ENCODE measurements at places on chromosomes 12 and 14.

- no peak for DNase-seq
These were observed 419.9 kb upstream of the ATP2B1 start for GRCh38 chr12:90128526-90128925.

DNA sequence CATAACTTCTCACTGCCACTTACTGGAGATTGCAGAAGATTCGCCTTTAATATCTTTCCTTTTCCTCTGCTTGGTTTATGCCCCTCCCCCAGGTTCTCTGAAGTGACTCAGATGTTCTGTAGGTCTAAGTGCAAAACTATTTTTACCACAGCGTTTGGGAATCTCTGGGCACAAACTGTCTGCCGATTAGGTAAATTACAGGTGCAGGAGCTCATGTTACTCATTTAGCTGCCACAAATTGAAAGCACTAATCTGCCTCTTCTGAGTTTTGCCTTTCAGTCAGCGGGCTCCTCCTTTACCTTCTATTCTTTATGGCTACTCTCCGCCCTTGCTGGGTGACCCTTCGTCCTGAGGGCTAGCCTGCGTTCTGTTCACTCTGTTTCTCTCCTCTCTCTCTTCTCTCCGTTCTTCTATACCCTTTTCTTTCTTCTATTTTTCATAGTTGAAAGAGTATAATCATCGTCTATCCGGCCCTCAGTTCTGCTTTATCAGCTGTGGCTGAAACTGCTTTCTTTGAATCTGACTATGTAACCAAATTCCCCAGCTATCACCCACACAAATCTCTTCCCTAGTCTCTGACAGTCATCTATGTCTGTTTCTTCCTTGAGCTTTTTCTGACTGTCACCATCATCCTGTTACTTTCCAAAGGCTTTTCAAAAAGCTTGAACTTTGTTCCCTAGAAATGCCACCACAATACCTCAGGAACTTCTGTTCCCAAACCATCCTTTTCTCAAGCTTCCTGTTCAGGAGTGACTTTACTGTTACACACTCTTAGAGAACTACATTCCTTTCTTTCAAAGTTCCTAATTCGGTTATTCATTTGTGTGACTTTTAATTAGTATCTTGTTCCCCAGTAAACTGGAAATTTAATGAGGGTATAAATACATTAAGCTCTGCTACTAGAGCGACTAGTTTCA lies 4.3 kb upstream of the MYF6 start:
- no peak for DNase-seq

- DNase-seq = no peak
These were observed 192.7 kb downstream of the BTG1 start for GRCh38 chr12:91952916-91953315.

- no peak for DNase-seq
These were observed 122.5 kb downstream of the PHLDA1 start for GRCh38 chr12:75908961-75909605.

DNA sequence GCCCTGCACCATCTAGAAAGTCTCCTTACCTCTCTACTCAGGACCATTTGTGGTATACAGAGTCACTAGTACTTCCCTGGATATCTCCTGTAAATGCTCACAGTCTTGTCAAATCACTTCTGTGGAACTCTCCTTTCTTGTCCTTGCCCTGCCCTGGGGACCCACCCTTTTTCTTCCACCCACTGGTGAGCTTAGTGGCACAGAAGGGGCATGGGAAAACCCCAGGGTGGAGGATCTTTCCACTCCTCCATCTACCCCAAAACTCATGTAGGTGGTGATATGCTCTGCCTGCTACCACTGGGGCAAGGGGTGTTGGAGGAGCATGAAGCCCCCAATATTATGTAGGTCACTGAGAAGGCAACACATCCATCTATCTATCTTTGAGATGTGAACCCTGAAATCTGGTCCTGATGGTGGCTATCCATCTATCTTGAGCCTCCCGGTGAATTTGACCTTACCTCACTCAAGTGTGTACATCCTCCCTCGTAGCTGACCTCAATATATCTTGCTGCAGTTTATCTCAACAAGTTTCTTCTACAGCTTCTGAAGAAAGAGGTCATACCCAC lies 943 bp downstream of the TESPA1 start:
- no peak for DNase-seq

DNA sequence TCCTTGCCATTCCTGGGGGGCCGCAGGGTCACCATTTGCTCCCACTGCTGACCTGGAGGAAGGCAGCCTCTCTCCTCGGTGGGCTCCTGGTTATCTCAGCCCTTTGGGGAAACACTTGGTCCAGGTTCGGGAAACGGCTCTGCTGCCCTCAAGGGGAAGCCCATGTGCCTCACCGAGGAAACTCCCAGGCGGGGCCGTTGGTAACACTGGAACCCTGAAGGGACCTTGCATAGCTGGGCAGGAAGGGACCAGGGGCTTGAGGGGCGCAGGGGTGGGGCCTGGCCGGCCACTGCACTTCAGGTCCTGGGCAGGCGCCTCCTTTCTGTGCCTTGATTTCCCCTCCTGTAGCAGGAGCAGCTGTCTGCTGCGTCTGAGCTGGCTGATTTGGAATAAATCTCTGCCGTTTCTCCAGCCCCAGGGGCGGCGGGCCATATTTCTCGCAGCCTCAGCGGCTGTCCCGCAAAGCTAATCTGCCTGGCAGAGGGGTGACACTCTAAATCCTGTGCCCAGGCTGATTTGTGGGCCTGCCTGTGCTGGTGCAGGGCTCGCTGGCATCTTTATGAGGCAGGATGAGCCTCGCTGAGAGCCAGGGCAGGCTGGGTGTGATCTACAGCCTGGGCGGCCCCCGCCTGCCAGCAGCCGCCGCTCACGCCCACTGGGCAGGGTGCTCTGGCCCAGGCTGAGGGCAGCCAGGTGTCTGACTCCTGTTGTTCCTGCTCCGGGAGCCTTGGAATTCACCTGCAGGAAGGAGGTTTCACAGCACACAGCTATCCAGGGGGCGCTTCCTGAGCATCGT lies 49.7 kb downstream of the KIF26A start:
- peak; percentile 78 for DNase-seq

- DNase-seq = peak; percentile 69
These were observed 42.4 kb upstream of the IGF1 start for GRCh38 chr12:102522768-102523167.

DNA sequence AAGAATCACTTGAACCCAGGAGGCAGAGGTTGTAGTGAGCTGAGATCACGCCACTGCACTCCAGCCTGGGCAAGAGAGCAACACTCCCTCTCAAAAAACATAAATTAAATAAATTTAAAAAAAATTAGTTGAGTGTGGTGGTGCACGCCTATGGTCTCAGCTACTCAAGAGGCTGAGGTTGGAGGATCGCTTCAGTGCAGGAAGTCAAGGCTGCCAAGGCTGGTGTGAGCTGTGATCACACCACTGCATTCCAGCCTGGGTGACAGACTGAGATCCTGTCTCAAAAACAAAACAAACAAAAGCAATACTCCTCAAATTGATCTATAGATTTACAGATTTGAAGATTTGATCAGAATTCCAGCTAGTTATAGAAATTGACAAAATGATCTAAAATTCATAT lies 92.7 kb upstream of the RESF1 start:
- no peak for DNase-seq

DNA sequence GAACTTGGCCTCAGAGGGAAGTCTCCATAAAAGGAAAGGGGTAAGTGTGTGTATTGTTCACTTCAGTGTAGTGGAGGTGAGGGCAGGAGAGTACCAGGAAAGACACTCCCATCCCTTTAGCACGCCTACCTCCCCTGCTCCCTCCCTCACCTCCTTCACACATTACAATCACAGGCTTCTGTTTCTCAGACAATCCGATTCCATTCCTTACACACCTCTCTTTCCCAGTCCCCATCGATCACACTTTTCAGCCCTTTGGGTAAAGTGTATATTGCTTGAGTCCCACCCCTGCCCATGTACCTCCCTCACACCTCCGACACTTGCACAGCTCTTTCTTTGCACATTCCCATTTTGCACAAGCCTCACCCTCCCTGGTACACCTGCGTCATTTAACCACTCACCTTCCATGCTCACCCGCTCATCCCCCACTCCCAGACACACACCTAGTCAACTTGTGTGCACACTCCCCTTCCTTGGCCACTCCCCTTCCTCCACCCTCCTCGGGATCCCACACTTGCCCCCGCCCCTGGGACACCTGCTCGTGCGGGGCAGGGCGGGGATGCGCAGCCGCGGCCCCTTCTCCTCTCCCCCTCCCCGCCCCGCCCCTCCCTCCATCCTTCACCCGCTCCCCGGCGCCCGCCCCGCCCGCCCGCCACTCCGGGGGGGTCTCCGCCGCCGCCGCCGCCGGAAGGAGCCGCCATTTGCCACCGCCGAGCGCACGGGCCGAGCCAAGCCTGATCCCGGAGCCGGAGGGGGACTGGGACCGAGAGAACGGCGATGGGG lies at the start of gene MARCHF9:
Gene MARCHF9 (plus strand): TSS at position 693 of the 783 bp plus-strand sequence. CDS start 426 bp downstream, outside the sequence.
- DNase-seq = peak; percentile 90

DNA sequence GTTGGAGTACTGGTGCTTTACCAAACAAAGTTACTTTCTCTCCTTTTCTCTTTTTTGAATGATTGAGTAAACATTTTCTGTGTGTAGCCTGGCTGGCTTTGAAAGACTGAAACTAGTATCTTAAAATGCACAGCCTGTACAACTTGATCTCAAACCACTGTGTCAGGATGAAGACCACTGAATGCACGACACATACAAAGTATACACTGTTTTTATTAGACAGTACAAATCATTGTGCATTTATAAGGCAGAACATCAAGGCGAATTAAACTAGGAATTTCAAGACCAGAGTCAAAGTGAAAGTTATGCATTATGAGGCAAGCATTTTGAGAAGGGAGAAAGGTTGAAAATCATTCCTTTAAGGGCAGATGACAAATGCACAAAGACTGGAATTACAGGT lies 59.0 kb downstream of the PIWIL1 start:
- DNase-seq = no peak

DNA sequence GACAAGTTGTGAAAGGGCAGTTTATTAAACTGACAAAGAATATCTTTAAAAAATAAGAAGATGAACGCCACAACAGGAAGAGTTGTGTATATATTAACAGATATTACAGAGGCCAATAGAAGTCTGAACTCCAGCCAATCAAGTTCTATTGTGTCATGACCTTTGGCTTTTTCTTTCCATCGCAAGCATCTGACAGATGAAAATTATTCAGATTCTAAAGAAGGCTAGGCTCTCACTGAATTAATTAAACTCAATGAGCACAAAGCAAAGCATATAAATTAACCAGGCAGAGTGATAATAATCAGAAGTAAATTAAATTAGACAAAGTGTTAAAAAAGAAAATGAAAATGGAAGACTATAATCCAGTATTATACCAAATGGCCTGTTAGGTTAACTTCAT lies 62.0 kb upstream of the PYGL start:
- DNase-seq = no peak

DNA sequence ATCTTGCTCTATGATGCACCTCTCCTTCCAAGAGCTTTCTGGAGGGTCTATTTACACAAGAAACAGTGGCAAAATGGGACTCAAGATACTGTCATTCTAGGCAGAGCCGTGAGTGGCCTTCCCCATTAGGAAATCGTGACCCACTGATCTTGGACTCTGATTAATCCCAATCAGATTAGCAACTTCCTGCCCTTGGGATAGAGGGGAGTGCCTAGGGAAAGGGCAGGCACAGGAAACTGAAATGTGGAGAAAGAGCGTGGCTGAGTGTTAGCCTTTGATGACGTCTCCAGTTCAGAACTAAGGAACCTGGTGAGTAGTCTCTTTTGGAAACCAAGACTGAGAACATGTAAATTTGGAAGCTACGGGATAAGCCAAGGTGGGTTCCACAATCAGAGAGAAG lies 76.1 kb downstream of the NUAK1 start:
- DNase-seq = no peak

DNA sequence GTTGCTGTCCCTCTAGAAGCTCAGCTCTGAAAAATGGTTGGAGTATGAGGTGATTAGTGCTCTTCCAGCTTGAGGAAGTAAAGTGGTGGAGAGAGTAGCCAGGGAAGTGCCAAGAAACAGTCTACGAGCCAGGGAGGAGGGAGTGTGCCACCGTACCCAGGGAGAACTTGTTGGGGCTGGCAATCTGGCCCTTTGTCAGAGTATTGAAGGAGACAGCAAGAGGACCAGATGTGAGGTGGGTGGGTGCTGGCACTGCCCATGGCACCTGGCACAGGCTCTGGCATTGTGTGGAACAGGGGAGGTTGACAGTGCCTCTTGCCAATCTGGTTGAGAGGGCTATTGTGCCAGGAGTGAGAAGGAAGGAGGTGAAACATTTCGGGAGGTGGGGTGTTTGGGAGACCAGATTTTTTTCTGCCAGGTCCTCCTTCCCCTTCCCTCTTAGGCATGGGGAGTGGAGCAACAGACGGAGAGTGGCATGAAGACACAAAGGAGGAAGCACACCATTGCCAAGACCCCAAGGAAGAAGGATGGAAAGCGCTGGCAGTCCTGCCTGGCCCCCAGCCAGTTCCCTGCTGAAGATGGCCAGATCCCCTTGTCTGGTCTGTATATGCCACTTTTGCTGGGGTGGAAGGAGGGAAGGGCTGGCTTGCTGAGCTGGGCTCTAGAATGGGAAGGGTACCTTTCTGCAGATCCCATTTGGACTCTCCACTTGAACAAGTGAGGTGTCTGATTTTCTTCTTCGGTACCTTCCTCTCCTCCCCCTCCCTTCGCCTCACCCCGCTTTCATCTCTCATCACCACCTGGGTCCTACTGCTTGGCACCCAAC lies 37.5 kb downstream of the ZFHX2 start:
- no peak for DNase-seq
